Activated CD4-positive, CD25-positive, alpha-beta regulatory T cell treated with anti-CD3 and anti-CD28 coated beads, Interleukin-2, amount 50 U/mL, for 24 hours (primary cell): ENCODE measurements at places on chromosomes 12 and 14.

DNA sequence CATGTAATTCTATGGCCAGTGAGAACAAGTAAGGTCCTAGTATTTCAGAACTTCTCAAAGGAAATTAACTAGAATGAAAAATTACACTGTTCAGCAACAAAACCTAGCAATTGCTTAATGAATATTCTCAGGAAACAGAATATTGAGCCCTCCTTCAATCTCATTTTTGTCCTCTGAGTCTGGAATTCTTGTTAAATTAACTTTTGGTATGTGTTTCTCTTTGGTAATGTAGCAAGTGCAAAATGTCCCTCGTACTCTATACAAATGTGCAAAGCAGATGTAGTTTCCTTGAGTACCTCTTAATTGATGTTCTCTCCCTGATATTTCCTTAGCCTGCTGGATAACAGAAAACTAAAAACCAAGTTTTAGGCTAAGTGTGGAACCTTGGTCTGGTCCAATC is 190.8 kb upstream of the CNOT2 start:
- ATAC-seq: no peak

DNA sequence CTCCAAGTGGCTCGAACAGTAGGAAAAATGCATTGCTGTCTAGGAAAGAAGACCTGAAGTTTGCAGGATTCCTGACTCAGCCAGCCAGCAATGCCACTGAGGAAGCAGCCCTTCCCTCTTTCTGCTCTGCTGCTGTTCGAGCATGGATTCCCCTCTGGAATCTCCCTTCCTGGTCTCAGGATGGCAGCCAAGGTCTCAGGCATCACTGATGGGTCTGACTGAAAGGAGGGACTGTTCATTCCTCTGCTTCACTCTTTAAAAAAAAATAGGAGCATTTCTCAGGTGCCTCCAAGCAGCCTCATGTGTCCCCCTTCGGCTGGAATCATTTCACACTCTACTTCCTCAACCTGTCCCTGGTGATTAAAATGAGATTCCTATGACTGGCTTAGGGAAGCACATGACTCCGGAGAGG is 62.4 kb downstream of the SLC15A4 start:
- no peak for ATAC-seq

DNA sequence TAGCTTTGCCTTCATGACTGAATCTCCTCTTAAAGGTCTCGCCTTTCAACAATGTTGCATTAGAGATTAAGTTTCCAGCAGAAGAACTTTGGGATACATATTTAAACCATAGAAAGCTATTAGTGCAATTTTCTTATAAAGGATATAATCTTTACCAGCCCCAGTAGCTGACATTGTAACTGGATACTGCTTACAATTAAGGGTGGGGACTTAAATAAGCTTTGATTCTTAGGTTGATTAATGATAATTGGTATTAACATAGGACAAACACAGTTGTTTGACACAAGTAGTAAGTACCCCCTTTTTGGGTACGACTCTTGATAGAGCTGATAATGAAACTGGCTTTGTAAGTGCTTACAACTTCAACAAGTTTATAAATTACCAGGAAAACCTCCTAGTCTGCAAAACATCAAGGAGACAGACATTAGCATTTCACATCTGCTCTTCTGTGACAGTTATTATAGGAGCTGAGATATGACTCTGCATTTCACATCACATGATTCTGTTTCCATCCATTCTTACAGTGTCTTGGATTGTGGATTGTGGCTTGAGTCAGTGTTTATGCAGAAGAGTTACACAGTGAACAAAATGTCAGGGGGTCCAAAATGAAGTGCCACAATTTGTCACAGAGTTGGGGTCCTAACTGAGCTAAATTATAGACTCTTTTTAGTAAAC is 249.1 kb upstream of the E2F7 start:
- no peak for ATAC-seq

DNA sequence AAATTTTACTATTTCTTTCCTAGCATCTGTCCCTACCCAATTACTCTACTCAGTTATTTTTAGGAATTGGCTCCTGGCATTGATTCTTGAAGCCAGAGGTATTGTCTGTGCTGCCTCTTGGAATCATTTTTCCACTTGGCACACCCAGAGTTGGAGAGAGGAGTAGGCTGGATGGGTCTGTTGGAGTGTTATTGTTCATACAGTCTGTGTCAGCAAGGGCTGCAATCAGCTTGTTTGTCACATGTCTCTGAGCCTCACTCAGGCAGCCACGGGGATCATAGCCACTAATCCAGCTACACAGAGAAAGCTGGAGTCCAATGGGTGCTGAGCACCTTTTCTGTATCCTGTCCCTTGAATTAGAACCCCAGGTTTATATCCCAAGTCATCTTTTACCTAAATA is 176.0 kb upstream of the DYRK2 start:
- ATAC-seq: no peak

DNA sequence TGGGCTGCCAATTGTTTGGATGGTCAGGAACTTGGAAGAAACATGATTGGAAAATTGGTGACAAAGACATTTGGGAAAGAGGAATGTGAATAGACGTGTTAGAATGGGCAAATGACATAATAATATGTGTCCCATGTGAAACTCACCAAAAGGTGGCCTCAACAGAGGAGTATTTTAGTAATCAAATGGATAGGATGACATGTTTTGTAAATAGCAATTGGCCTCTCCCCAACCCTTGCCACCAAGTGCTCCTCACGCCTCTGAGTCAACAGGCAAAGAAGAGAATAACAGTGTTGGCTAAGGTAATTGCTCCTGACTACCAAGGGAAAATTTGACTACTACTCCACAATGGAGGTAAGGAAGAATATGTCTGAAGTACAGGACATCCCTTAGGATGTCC is 81.4 kb downstream of the ATXN7L3B start:
- no peak for ATAC-seq

- ATAC-seq: no peak
These were observed 1704.1 kb upstream of the FLRT2 start for GRCh38 chr14:83825843-83826242.

- no peak for ATAC-seq
These were observed 58.9 kb upstream of the TMTC2 start for GRCh38 chr12:82627799-82628198.

GRCh38 chr12:69555461-69555860 is 29.8 kb upstream of the CCT2 start:
- no peak for ATAC-seq

DNA sequence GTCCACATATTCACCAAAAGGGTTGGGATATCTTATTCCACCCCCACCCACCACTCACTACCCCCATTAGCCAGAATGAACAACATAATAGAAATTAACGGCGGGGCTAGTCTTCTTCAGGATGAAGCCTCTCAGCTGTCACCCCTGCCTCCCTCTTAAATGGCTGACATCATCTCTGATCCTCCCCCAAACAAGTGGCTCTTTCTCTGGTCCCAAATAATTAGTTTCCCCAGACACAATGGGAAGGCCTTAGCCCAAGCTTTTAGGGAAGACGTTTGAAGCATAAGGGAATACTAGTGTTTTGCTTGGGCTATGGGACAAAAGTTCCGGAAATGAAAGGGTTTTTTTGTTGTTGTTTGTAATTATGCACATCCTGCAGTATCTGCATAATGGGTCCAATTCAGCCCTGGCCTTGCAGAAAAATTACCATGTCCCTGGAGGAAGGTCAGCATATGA is 13.8 kb downstream of the STON2 start:
- ATAC-seq: no peak

DNA sequence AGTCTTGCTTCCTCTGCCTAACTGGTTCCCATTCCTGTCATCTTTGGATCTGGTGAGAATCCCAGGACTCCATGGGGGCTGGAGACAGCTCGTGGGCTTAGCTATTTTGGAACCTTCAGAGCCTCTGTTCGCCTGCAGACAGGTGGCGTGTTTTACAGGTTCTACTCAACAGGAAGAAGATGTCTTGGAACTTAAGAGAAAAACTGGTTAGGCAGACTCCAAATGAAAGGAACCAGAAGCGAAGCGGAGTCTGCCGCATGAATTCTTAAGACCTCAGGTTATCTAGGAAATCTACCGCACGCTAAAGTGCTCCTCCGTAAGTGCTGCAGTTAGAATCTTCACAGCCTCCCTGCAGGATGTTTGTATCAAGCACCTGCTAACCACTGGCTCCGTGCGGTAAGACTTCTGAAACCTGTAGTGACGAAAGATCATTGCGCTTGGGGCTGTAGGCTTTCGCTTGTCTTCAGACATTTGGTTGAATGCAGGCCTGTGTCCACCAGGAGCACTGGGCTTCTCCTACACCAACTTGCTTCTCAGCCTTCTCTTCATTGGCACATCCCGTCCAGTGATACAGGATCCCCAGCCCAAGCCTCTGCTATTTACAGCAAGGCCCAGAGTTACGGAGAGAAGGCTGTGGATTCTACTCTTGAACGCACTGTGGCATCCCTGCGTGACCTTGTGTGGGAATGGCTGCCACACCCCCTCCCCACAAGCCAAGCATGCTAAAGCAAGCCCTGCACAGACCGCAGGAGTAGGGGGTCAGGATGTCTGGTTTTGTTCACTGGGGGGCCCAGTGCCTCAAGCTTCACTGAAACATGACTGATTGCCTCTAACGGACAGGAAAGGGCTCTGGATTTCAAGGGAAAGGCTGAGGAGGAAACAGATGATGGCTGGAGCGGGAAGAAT is 35.0 kb downstream of the ACADS start:
- ATAC-seq: no peak

- no peak for ATAC-seq
These were observed 35.8 kb downstream of the OTX2 start for GRCh38 chr14:56774503-56774902.

- ATAC-seq: no peak
These were observed 10.8 kb upstream of the TEX22 start for GRCh38 chr14:105387530-105387922.

- ATAC-seq: no peak
These were observed 898 bp upstream of the RAB15 start for GRCh38 chr14:64973026-64973442.

GRCh38 chr12:100987552-100988521 is 193.3 kb downstream of the ANO4 start:
- ATAC-seq: peak; percentile 24

- ATAC-seq: peak; percentile 76
These were observed 1.0 kb downstream of the HIP1R start for GRCh38 chr12:122836027-122836921.

GRCh38 chr12:62098132-62098531 is 162.1 kb upstream of the USP15 start:
- no peak for ATAC-seq

DNA sequence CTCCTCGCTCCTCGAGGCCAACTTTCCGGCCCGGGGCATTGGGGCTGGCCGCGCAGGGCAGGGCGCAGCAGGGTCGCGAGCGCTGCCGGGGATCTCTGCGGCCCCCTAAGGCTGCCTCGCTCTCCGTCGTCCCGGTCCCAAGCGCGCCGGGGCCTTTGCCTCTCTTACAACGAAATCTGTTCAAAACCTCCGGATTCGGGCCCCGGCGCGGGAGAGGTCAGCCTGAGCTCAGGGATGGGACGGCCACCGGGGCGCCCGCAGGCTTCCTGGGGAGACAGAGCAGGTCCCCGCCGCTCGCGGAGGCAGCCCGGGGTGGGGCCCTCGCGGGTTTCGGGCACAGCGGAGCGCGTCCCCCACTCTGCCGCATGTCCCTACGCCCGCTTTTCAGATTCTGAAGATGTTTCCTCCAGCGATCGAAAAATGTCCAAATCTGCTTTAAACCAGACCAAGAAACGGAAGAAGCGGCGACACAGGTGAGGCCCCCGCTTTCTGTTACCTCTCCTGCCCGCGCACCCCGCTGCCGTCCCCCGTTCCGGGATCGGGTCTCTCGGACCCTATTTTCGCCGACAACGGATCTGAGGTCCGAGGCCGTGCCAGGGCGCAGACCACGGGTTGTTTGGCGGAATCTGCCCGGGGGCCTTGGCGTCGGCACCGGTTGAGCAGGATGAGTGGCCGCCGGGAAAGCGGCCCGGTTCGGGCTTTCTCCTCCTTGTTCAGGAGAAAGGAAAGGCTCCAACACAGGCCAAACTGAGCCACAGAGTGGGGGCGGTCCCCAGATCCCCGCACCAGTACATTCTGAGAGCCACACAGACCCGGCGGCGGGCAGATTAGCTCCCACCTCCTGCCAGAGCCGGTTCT is 1.8 kb downstream of the VSX2 start:
- ATAC-seq: no peak

GRCh38 chr14:23030936-23031335 is 3.8 kb downstream of the PSMB5 start:
- ATAC-seq: no peak

DNA sequence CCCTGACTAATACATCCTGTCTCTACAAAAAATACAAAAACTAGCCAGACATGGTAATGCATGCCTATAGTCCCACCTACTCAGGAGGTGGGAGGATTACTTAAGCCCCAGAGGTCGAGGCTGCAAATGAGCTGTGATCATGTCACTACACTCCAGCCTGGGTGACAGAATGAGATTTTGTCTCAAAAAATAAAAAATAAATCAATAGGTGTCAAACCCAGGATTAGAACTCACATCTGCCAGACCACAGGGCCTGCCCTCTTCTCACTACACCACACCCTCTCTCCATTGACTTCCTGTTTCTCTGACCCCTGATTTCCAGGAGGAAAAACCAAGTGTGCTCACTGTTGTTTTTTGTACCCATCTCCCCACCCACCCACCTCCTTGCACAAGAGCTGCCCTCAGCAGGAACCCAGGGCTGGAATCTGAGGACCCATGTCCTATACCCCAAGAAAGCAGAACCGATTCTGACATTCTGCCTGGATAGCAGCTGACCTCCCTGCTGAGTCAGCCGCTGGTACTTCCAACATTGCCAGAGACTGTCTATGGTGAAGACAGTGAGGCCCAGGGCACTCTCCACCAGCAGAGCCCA is 6.2 kb downstream of the CMKLR1 start:
- ATAC-seq: no peak

DNA sequence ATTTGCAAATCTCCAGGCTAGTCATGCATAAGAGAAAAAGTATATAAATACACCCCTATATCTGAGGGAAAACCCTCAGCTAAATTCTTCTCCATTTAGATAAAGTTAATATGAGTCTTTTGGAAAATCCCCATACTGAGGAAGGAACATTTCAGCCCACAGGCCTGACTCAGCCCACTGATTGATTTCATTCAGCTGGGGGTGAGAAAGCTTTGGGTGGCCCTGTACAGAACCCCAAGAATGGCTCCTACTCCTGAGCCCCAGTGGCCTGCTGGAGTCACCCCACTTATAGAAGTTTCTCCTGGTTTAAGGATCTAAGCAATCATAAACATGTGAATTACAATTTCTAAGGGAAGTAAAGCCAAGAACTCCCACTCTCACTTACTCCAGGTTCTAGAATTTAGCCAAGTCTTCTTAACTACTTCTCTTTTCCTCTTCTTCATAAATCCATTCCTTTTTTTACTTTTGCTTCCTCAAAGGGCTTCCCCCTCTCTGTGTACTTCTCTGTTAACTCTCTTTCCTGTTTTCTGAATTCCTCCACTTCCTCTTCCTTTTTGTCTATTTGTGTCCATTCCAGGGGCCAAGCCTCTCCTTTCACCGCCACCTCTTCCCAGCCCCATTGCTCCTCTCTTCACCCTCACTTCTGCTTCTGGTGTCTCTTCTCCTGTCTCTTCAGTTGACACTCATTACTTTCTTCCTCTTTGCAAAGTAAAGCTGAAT is 21.0 kb downstream of the RTN1 start:
- no peak for ATAC-seq
